NCI-H526 treated with DMSO at 0.1 percent for 48 hours (cell line): ENCODE measurements at places on chromosomes 1 and 21.

GRCh38 chr21:35050348-35051286 lies 1.5 kb upstream of the RUNX1 start:
- no peak for DNase-seq

GRCh38 chr21:16073586-16073985 lies 343.8 kb downstream of the USP25 start:
- no peak for DNase-seq

- DNase-seq = no peak
Measured at GRCh38 chr1:28927266-28927647, 12.9 kb downstream of the EPB41 start.

DNA sequence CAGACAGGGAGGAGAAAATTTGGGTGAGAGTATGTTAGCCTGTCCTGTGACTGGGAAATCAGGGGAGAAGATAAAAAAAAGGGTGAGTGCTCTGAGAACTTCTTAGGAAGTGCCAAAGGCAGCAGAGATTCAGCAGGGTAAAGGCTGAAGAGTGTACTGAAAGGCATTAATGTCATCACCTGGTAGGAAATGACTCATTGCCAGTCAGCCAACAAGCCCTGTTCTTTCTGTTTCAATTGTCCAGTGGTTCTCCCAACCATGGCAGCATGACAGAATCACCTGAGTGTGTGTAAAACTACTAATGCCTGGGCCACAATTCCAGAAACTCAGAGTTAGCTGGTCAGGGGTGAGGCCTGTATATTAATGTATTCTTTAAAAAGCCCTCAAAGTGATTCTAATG lies 83.5 kb downstream of the INTS7 start:
- no peak for DNase-seq

- DNase-seq = no peak
Measured at GRCh38 chr1:214983126-214983869, 99.2 kb upstream of the KCNK2 start.

DNA sequence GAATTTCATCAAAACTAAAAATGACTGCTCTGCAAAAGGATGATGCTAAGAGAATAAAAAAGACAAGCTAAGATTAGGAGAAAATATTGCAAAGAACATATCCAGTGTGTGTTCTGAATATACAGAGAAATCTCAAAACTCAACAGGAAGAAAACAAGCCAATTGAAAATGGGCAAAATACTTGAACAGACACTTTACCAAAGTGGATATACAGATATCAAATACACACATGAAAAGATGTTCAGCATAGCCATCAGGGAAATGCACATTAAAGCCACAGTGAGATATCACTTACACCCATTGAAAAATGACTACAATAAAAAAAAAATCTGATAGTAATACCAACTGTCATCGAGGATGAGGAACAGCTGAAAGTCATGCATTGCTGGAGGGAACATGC lies 21.3 kb downstream of the PRMT2 start:
- no peak for DNase-seq

DNA sequence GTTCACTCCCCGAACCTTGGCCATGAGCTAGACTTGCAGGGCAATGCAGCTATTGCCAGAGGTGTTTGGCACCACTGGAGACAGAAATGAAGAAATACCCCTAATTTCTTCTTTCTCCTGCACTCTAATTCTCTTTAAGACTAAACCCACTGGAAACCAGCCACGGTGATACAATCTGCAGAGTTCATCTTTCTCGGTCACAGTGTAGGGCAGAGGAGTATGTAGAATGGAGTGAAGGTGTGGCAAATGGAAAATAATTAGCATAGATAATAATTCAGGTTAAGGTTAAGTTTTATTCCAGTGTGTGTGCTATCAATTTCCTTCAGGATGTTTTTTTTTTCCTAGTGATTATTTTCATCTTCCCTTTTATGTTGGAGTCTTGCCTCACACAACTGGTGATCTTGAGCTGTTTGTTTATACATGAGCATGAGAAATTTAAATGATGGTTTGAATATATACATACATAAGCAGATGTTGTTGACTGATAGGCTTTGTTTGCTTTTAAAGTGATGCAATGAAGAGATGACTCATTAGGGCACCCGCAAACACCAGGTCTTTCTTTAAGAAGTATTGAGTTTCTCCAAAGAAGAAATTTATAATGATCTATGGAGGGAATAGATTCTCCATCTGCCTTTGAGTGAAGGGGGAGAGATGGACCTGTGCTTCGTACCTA lies 81.9 kb downstream of the SPATA17 start:
- peak; percentile 38 for DNase-seq

GRCh38 chr1:223374064-223374610 lies 10.2 kb upstream of the SUSD4 start:
- DNase-seq = no peak

DNA sequence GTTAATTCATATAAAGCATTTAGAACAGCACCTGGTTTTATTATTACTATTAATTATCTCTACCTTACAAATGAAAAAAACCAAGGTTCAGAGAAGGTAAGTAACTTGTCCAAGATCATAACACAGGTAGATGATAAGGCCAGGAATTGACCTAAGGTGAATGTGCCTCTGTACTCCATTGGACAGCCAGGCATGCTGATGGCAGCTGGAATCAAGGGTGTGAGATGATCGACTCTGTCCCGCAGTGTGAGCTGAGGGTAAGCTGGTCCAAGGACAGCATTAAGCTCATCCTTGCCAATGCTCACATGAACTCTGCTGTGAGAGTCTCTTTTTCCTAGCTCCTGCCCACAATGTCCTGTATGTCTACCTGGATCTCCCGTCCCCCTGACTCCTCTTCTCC lies 58.4 kb downstream of the DMAP1 start:
- no peak for DNase-seq

- DNase-seq = no peak
Measured at GRCh38 chr1:8632102-8632501, 185.3 kb downstream of the RERE start.

DNA sequence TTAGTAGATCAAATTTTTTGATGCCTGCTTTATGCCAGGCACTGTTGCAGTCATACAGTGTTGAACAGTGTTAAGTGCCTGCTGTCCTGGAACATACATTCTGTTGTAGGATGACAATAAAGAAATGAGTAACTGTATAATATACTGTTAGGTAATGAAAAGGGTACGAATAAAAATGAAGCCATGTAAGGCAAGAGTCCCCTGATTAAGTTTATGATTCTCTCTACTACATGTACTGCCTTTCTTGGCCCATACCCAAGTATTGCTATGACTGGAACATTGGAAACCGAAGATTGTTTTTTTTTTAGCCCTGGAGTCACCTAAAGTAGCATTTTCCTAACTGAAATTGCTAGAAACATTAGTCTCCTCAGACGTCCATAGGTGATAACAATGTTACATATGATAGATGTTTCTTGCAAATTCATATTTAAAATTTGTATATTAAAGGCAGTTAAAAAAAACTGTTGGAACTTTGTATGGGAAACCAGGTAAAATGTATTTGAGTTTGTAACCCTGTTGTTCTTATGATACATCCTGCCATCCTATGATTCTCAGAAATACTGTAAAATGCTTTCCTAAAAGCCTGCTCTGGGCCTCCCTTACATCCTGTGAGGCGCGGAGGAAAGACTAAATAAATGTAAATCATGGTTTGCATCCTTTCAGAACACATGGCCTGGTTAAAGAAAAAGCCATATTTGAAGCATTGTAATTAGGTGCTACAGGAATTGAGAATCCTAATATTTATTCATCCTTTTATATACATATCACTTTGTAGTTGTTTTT lies 5.8 kb downstream of the ATP5PB start:
- no peak for DNase-seq

GRCh38 chr1:172517081-172517480 lies 15.9 kb upstream of the SUCO start:
- DNase-seq = no peak

- DNase-seq = no peak
Measured at GRCh38 chr1:160682983-160683865, 28.4 kb downstream of the CD48 start.

DNA sequence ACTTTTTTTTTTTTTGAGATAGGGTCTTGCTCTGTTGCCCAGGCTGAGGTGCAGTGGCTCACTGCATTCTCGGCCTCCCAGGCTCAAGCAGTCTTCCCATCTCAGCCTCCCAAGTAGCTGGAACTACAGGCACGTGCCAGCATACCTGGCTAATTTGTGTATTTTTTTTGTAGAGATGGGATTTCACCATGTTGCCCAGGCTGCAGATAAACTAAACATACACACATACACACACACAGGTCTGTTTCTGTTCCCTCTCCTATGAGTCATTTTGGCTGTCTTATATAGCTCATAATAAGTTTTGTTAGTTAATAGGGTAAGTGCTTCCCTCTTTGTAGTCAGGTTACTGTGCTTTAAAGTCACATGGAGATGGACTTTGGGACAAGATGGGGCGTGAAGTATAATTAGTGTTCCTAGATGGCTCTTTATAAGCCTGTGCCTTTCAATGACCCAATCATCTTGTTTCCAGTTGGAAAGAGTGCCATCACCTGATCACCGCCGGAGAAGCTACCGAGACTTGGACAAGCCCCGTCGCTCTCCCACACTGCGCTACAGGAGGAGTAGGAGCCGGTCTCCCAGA lies 9.1 kb downstream of the PRPF38A start:
- peak; percentile 23 for DNase-seq

DNA sequence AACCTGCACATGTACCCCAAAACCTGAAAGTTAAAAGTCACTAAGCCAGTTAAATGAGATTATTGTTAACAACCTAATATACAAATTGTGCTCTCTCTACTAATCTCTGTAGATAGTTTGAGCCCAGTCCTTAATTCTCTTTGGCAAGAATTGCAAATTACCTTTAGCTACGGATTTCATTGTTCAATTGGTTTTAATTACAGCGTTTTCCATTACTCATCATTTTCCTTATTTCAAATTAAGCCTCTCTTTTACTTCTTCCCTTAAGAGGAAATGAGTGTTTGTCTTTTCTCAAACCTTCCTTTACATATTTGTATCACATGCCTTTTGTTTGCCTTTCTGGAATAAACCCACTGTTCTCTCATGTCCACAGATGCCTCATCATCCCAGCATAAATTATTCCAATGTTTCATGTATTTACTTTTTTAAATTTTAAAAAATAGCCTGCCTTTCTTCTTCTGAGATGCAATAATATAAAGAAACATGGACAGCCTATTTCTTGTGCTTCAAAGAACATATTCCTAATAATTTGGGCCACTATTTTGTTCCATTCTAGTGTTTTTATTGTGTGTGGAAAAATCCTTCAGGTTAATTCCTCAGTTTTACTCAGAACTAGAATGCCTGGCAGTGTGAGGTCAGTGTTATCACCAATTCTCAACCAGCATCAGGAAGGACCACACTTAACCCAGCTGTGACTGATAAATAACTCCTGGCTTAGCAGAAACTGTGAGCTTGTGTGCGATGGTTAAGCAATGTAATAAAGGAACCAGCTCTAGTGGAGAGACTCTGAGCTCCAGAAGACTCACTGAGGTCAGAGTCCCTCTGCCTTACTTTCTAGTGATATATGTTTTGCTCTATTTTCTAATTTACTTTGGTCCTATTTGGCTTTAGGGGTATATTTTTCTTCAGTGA lies 600.5 kb downstream of the LTN1 start:
- no peak for DNase-seq

- no peak for DNase-seq
Measured at GRCh38 chr21:29888437-29888836, 51.4 kb downstream of the GRIK1 start.

DNA sequence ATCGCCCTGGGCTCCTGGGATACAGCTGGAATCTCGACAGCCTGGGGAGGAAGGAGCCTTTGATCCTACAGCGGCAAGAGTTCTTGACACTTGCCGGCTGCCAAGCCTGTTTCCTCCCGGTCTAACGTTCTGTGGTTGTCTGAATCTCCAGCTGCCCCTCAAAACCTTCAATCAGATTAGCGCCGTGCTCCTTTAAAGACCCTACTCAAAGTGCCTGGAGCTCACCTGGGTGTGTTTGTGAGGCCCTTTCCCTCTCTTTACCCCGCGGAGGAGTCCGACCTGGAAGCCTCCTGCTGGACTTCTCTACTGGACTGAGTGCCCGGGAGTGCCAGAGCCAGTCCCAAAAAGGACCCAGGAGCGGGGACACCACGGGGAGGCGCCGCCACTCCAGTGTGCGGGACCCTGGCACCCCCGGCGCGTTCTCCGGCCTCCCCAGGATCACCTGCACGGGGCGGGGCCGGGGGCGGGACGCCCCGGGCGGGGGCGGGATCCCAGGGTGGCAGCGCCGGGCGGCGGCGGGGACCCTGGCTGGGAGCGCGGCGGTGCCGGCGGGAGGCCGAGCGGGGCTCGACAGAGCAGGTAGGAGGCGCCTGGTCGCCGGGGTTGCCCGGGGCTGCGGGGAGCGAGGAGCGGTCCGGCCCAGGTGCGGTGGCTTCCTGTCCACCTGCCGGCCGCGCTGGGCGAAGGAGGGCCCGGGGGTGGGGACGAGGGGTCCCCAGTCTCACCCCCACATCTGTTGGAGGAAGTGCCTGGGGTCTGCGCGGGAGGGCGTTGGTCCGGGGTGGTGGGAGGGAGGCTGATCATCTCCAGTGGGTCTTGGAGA lies at the start of gene NCMAP:
Gene NCMAP (plus strand): TSS at position 497 of the 823 bp plus-strand sequence. CDS start 39,344 bp downstream, outside the sequence.
- DNase-seq = peak; percentile 27

- DNase-seq = no peak
Measured at GRCh38 chr21:43686811-43687565, 27.6 kb downstream of the RRP1B start.

DNA sequence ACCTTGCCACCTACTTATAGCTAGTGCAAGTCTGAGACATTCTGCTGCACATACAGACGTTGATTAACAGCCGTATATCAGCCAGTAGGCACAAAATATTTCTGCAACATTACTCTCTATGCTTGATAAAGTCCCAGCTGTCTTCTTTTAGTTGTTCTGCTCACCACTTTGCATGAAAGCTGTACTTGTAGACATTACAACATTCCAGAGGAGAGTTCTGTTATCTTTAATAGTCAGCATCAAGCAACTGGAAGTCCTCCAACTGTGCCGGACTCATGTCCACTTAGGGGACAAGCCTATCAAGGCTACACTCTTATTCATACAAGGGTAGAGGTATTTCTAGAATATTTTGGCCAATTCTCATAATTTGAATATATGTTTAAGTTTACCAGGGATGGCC lies 50.0 kb downstream of the CACHD1 start:
- DNase-seq = no peak

GRCh38 chr1:232968965-232969364 lies 18.6 kb downstream of the NTPCR start:
- DNase-seq = no peak

GRCh38 chr1:223225061-223225460 lies 82.0 kb upstream of the TLR5 start:
- DNase-seq = no peak

GRCh38 chr1:60502506-60502905 lies 428.9 kb upstream of the C1orf87 start:
- no peak for DNase-seq

DNA sequence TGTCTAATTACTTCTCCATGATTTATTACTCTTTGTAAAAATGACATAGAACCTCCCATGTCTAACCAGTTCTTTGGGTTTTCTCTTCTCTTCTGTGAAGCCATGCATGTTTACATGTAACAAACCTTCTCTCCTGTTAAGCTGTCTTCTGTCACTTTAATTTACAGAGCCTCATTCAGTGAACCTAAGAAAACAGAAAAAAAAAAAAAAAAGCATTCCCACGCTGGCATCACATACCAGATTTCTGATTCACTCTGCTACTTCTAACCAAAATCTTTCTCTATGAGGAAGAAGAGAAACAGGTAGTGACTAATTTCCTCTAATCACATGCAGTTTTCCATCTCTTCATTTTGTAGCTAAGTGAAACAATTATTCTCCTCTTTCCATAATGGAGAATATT lies 141.4 kb upstream of the CXADR start:
- no peak for DNase-seq
